ENCODE measurements at places on chromosomes 11 and 22.

GRCh38 chr11:100835854-100836253, 148.8 kb downstream of the ARHGAP42 start:
- DNase-seq, result no peak

DNA sequence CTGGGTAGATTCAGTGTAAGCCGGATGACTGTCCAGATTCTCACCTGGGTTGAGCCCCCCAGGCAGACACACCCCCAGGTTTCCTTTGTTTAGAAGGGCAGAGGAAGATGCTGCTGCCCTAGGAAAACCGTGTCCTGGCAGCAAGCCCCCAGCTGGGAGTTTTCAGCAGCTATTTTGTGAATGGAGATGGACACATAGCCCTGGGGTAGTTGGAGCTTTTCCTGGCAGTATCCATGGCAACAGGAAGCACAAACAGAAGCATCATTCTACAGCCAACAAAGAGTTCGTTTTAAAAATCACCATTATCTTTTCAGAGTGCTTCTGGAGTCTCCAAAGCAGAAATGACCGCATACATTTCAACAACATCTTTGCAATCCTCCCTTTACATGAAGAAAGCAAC, 245.5 kb downstream of the BRD1 start:
- no peak for DNase-seq

DNA sequence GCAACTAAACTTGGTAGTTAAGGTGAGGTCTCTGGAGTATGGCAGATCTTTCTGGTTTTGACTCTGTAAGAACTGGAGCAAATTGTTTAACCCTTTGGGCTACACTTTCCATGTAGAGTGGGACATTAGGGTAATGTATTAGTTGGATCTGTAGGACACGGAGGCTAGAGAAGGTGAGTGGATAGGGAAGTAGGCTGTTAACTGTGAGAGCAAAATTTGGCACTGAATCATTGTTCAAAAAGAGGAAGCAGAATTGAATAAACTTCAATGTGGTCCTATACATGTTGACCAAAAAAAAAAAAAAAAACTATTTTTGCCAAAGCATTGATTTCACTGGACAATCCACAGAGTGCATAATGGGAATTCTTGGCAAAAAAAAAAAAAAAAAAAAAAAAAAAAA, 370.2 kb upstream of the CHORDC1 start:
- no peak for DNase-seq

- no peak for DNase-seq
Observed at GRCh38 chr11:26297189-26297975, 34.5 kb upstream of the ANO3 start.

DNA sequence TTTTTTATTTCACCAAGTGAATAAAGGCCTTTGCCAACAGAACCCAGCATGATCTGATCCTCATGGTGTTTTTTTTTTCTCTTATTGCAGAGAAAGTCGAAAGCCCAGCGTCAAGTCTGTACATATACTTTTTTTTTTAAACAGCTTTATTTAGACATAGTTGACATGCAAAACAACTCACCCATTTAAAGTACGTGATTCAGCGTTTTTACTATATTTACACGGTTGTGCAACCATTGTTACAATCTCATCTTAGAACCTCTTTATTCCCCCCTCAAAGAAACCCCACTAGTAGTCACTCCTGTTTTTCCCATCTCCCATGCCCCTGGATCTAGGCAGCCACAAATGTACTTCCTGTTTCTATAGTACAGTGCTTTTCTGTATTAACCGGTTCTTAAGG, 20.6 kb upstream of the AP1B1 start:
- DNase-seq, result no peak

DNA sequence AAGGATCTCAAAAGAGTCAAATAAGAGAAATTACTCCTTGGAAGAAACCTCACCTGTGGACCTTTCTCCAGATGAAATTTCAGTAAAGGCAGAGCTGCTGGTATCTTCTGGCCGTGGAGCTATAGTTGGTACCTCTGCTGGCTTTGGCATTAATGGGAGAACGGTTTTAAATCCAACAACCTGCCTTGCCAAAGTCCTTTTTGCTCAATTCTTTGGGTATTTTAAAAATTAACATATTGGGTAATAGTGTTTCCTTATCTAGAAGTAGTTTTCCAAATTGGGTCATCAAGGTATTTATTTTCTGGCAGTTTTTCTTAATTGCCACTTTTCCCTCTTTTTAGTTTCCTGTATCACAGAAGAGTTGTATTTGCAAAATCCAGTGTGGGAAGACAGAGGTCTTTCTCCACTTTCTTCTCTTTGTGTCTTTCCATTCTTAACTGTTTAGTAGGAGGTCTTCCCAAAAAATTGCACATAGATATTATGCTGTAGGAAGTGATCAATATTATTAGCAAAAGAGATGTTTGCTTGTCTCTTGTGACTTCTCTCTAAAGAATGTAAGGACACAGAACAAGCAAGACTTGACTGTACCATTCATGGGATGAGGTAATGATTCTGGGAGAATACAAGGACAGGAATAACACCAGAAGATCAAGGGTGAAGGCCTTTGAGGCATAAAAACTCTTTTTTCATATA, at the start of gene SAA4:
Gene SAA4 (minus strand): TSS at position 139 of the 693 bp plus-strand sequence. CDS start 876 bp downstream, outside the sequence.
- no peak for DNase-seq

GRCh38 chr22:30615543-30615954, 8.6 kb downstream of the TCN2 start:
- no peak for DNase-seq

- DNase-seq, result no peak
Observed at GRCh38 chr11:36565031-36565610, 2.7 kb upstream of the RAG1 start.

DNA sequence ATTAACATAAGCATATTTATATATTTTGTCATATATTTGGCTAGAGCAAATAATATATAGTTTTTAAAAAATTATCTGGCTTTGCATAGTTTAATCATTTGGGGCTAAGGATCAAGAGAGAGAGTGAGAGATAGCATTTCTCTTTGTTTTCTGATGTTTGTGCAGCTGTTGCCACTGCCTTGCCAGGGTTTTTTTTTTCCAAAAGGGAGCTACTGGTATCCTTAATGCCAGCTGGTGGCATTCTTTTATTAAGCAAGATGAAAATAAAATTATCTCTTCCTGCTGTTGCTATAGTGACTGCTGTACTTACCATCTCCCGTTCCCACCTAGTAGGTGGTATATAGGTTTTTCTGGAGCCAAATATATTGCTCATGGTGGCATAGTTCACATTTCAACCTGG, 793.3 kb upstream of the ARHGAP42 start:
- DNase-seq, result no peak

DNA sequence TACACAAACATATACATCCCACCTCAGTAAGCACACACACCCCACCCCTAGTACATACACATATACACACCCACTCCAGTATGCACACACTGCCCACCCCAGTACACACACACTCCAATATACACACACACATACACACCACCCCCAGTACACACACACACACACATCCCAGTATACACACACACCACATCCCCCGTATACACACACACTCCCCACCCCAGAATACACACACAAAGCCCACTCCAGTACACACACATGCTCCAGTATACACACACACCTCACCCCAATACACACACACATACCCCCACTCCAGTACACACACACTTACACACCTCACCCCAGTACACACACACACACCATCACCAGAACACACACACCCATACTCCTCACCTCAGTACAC, 7.4 kb downstream of the TECTA start:
- DNase-seq, result no peak

- no peak for DNase-seq
Observed at GRCh38 chr11:80349997-80350396, 909.2 kb upstream of the TENM4 start.

DNA sequence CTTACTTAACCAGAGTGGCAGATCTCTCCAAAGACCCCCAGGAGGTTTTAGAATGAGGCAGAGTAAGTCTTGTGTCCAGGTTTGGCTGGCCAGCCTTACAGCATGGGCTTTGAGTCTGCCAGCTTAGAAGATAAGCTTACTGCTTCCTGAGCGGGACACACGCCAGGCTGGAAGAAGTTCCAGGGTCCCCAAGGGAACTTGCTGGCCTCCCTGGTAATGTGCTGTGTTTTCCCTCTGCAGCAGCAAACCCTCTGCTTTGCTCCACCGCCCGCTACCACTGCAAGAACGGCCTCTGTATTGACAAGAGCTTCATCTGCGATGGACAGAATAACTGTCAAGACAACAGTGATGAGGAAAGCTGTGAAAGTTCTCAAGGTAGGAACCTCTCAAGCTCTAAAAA, 154.2 kb downstream of the LDLRAD3 start:
- DNase-seq, result no peak

DNA sequence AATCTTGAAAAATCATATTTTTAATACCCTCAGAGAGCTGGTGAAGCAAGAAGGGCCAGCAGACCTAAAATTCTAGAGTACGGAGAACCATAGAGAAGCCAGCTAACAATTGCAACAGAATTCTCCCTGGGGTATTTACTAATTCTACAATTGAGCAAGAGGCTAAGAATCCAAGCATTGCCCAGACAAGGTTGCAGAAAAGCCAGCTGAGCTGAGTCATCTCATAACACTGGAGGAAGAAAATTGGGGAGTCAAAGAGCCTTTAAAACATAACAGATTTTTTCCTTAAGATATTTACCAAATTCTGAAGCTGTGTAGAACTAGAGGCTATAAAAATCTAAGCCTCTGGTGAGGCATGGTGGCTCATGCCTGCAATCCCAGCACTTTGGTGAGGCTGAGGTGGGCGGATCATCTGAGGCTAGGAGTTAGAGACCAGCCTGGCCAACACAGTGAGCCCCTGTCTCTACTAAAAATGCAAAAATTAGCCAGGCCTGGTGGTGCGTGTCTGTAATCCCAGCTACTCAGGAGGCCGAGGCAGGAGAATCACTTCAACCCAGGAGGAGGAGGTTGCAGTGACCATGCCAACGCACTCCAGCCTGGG, 13.6 kb upstream of the TMEM216 start:
- DNase-seq, result no peak

- no peak for DNase-seq
Observed at GRCh38 chr22:47859881-47860525, 1097.6 kb downstream of the TBC1D22A start.

DNA sequence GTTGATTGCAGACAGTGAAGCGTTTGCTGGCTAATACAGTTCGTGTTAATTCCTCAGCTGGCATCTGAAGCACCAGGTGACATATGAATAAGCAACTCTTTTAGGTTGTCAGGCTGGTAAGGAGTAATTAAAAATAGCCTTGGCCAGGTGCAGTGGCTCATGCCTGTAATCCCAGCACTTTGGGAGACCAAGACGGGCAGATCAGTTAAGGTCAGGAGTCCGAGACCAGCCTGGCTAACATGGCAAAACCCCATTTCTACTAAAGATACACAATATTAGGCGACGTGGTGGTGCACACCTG, 74.9 kb downstream of the CECR2 start:
- DNase-seq, result no peak
